ENCODE measurements at places on chromosomes 5 and 9. TPM values are rescaled to one million over a fixed set of nuclear protein-coding genes. Genes with fewer than 3 reads are reported as not detected.

The KCNIP1 gene
- 16.7 TPM for total RNA-seq

The LEAP2 gene
- total RNA-seq, result 3.9 TPM

The FCN2 gene
- total RNA-seq, result not detected

The CYSRT1 gene
- total RNA-seq, result 1.0 TPM

The C5orf52 gene
- not detected for total RNA-seq

The ACTBL2 gene
- not detected for total RNA-seq

The DND1 gene
- 3.2 TPM for total RNA-seq

The NR2F1 gene
- total RNA-seq, result 100.0 TPM

The AIF1L gene
- 52.9 TPM for total RNA-seq

The SMIM33 gene
- not detected for total RNA-seq

The EMB gene
- total RNA-seq, result 13.1 TPM

The ZDHHC11 gene
- 159 TPM for total RNA-seq

The KCTD16 gene
- total RNA-seq, result 70.7 TPM

The ADAMTS2 gene
- total RNA-seq, result 15.4 TPM

The SLC6A18 gene
- not detected for total RNA-seq

The QRFP gene
- not detected for total RNA-seq

The FUBP3 gene
- total RNA-seq, result 55.6 TPM

The ARAP3 gene
- total RNA-seq, result 11.8 TPM

The PRELID1 gene
- total RNA-seq, result 59.8 TPM

The SLC27A6 gene
- 0.54 TPM for total RNA-seq

The LRRTM2 gene
- 65.8 TPM for total RNA-seq
